ENCODE measurements at places on chromosomes 11 and 22.

GRCh38 chr11:116851626-116852025 lies 14.2 kb upstream of the APOA1 start:
- DNase-seq: no peak

DNA sequence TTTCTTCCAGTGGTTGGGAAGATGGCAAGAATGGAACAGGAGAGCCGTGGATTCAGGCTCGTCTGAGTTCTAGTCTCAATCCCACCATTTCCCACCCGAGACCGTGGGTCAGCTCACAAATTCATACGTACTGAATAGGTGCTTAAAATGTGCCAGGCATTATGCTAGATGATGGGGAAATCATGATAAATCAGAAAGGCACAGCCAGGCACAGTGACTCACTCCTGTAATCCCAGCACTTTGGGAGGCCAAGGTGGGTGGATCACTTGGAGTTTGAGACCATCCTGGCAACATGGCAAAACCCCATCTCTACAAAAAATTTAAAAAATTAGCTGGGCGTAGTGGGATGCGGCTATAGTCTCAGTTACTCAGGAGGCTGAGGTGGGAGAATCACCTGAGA lies 7.1 kb downstream of the TRIOBP start:
- no peak for DNase-seq

GRCh38 chr11:1628506-1629325 lies 859 bp upstream of the KRTAP5-5 start:
- no peak for DNase-seq

- DNase-seq: no peak
These were observed 14.4 kb downstream of the KCNJ5 start for GRCh38 chr11:128905345-128906184.

DNA sequence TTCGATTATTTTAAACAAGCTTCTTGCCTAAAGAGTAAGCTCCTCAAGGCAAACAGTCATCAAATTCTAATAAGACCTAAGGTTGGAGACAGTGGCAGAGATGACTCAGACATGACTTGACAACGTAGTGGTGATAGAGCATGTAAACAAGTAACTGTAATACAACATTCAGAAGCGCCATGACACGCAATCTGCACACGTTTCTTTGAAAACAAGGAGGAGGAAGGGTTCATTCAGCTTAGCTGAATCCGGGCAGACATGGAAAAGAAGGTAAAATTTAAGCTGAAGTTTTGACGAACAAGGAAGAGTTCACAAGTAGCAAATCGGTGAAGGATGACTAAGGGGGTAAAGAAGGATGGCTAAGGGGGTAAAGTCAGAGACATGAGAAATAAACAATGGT lies 152.4 kb upstream of the ZC3H12C start:
- no peak for DNase-seq

DNA sequence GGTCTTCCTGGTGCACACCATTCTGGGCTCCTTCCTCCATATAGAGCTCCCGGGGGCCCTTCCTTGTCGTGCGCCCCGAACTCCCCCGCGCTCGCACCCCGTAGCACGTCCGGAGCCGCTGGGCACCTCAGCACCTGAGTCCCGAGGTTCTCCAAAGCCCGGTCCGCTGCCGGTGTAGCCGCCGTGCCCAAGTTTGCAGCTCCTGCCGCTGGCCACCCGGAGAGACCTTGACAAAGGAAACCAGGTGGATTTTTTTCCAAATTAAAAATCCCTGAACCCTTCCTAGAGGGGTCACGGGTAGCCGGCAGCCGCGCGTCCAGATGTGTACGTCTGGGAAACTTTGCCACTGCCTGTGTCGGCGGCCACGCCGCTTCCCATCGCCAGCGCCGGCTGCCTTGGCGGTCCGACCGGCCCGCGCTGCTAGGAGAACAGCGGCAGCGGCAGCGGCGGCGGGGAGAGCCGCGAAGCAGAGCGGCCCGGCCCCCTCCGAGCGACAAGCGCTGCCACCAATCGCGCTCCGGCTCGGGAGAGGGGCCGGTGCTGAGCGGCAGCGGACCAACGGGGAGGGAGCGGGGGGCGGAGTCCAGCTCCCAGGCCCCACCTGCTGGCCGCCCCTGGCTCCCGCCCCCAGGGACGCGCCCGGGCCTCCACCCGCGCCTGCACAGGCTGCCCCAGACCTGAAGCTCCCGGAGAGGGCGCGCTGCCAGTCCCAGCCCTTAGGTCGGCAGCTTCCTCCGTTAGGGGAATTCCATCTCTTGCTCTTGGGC lies at the start of gene GALNT18:
Gene GALNT18 (minus strand): TSS at position 433 of the 767 bp plus-strand sequence.
- DNase-seq: peak; percentile 64

DNA sequence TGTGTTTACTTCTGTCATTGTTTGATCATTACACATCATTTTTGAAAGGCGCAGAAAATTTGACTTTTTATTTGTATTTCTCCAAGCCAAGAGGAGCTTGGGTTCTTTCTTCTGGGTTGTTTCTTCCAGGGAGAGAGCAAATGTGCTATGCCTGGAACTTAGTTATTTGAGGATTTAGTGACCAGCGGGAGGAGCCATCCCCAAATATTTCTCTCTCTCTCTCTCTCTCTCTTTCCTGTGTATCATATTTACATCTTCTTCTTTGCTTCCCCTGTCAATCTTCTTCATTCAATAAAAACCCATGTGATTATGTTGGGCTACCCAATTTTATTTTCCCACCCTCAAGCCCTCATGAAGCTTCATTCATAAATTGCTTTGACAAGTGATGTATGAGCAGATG lies 534.5 kb downstream of the LRRC4C start:
- DNase-seq: no peak

- no peak for DNase-seq
These were observed 12.0 kb upstream of the MMP1 start for GRCh38 chr11:102809971-102810370.

DNA sequence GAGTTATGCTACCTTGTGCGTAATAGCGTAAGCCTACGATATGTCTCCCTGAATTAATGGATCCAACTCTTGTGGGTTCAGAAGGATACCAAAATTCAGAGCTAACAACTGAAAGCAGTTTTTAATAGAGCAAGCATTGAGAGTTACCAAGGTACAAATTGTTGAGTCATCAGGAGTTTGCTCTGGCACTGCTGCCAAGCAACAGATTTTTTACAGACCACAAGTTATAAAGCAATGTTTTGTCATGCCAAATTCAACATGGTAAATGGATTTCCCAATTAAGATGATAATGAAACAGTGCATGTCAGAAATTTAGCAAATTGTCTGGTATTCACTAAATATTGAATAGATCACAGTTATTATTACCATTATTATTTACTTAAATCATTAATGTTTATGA lies 295.6 kb downstream of the NELL1 start:
- DNase-seq: no peak

DNA sequence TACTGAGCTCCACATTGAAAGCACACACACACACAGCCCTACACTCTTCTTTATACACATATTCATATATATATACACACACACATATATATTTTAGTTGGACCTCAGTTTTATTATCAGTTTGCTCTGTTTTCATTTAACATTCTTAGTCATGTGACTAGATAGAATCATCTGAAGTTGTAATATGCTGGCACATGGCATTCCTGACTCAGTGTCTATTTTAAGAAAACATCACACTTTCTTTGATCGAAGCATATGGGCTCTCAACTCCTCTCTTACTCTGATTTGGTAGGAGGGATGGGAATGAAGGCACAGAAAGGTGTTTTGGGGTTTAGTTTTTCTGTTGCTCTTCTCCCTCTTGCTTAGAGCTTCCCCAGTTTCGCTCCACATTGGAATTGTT lies 24.8 kb downstream of the AMOTL1 start:
- DNase-seq: no peak

DNA sequence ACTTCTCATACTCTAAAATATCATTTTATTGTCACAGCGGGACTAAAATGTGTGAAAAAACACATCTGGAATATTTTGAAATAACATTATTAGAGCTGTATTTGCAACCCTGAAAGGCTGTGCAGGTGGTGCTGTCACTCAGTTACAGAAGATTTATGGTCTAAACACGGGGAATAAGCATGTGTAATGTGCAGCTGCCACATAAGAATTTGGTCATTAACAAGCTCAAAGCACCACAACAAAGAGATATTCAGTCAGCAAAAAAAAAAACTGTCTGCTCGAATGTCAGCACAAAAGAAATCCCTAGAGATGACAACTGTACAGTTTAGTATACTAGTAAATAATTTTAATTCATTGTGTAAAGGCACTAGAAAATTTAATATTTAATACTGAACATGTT lies 31.3 kb downstream of the TMEM123 start:
- DNase-seq: no peak

- no peak for DNase-seq
These were observed 84.8 kb downstream of the SLC1A2 start for GRCh38 chr11:35334385-35335090.

DNA sequence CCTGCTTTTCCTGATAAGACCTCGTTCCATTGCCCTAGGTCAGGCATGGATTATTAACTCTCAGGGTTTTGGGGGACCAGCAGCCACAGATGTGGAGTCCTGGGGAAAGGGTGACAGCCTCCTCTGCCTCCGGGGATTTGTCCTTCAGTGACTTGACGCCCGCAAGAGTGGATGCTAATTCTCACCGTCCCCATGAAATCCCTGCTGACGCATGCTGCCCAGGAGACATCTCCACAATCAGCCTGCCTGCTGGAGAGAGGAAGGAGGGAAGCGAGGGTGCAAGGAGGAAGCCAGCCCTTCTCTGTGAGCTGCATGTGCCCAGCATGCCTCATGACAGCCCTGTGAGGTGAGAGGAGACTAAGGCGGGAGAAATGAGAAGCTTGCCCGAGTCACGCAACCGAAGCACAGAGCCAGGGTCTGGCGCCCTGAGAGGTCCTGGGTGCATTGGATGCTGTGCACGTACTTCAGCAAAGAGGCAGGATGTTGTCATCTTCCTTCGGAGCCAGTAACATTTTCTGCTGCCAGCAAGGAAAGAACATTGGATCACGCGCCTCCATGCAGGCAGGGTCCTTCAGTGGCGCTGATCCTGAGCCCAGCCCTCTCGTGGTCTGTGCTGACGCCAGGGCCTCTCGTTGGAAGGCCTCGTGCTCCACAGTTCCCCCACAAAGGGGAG lies 27.3 kb upstream of the KRTAP5-6 start:
- DNase-seq: peak; percentile 54

- DNase-seq: no peak
These were observed 227.2 kb upstream of the RAG2 start for GRCh38 chr11:36825251-36825650.

DNA sequence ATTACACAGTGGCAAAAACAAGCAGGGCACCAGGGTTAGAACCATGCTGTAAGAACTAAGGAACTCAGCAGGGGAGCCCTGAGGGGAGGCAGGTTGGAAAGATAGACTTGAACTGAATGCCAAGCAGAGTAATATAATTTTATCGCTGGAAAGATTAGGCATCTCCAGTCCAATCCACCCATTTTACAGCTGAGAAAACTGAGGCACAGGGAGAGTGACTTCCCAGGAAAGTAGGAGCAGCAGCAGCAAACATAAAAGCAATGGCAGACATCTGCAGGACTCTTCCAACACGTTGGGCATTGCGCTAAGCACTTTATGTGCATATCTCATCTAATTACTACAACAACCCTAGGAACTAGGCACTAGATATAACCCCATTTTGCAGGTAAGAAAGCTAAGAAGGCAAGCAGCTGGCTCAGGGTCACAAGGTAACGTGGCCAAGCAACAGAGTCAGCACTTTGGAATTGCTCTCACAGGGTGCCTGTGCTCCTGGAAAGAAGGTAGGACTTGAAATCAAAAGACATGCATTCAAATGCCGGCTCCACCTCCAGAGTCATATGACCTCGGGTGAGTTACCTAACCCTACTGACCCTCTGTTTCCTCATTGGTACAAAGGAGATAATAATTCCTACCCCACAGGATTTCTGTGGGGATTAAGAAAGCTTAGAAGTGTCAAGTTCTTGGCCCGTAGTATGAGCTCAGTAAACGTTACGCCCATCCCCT lies 215.3 kb downstream of the BARX2 start:
- no peak for DNase-seq

- no peak for DNase-seq
These were observed 17.4 kb downstream of the AMOTL1 start for GRCh38 chr11:94785509-94785908.

GRCh38 chr11:62137276-62137861 lies 13.6 kb downstream of the INCENP start:
- DNase-seq: no peak

DNA sequence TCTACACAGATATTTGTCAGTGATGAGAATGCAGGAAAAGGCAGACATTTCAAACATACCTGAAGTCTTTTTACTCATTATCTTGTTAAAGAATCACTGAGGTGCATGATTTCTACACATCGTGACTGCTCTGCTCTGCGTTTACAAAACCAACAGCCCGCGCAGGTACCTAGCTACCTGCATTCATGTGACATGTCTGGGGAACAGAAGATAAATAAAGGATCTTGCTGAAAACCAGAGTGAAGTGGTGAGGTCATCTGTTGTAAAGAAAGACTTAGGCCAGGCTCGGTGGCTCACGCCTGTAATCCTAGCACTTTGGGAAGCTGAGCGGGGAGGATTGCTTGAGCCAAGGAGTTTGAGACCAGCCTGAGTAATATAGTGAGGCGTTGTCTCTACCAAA lies 15.7 kb downstream of the ASPHD2 start:
- DNase-seq: no peak

- DNase-seq: no peak
These were observed 72.4 kb downstream of the ZNRF3 start for GRCh38 chr22:28955817-28956216.

DNA sequence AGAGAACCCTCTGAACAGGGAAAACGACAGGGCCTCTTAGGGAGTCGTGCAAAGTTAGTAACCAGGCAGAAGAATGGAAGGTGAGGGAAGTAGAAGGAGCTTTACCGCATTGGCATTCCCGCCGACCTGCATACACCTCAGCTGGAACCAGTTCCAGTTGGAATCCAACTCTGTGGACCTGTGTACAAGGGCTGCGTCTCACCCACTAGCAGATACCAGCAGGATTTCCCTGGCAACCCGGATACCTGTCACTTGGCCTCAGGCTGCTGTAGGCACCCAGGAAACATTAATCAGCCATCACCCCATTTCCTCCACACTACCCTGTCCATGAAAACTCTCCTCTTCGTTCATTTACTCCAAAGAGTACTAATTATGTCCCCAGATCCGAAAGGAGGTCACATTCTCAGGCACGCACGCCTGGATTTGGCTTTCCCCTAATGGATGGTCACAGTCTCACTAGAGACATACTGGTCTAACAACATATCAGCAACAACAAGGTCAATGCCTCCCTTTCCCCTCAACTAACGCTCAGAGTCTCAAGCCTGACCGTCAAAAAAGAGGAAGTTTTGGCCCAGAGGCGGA lies 842 bp downstream of the ARFGAP2 start:
- no peak for DNase-seq

DNA sequence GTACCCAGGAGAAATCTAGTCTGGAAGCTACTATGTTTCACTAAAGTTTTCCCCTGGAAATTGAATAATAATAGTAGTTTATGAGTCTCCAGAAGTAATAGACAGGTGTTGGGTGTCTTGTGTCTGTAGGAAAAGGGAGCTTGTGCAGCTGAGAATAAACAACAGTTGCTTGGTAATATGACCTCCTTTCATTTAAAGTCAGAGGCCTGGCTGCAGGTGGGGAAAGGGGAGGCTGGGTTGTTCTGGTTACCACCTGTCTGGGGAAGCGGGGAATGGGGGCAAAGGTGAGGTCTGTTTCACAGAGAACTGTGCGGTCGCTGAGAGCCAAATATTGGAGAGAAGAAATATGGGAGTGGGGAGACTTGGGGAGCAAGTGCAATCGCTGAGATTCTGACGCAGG lies 3.3 kb upstream of the GRAMD1B start:
- DNase-seq: no peak

Measured in amygdala (tissue), 56 donors.